ENCODE measurements at places on chromosomes 5 and 9. TPM values are rescaled to one million over a fixed set of nuclear protein-coding genes. Genes with fewer than 3 reads are reported as not detected.

The BTNL8 gene
- total RNA-seq: not detected

DNA sequence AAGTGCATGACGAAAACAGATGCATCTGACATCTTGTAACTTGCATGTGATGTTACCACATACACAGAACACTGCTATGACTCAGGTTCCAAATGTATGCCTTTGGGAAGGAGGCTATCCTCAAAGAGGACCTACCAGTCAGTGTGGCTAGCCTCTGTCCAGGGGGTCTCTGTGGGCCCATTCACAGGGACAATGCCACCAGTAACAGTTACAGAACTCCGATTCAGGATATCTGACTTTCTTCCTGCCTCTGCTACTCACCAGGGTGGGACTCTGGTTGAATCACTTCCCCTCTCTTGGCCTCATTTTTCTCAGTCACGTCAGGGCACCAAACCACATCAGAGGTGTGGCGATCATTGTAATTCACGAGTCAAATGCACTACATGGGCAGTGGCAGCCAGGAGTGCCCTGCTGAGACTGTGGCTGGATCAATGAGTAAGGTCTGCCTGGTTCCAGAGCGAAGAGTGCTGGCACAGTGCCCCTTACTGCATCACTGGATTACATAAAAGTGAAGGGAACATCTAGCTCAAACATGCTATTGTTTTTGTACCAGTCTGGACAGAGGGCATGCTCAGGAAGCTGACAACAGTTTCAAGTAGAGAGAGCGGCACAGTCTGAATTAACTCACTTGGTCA is 13.2 kb downstream of the ATOX1 start:
- DNase-seq: peak; percentile 52

- no peak for DNase-seq
Observed at GRCh38 chr5:23014266-23014665, 161.1 kb upstream of the CDH12 start.

GRCh38 chr5:31106691-31107090 is 86.8 kb upstream of the CDH6 start:
- DNase-seq: no peak

GRCh38 chr9:101691657-101692056 is 46.8 kb downstream of the GRIN3A start:
- no peak for DNase-seq

- no peak for DNase-seq
Observed at GRCh38 chr5:67303356-67303755, 106.8 kb upstream of the CD180 start.

GRCh38 chr9:78050421-78050820 is 18.8 kb upstream of the GNAQ start:
- no peak for DNase-seq

DNA sequence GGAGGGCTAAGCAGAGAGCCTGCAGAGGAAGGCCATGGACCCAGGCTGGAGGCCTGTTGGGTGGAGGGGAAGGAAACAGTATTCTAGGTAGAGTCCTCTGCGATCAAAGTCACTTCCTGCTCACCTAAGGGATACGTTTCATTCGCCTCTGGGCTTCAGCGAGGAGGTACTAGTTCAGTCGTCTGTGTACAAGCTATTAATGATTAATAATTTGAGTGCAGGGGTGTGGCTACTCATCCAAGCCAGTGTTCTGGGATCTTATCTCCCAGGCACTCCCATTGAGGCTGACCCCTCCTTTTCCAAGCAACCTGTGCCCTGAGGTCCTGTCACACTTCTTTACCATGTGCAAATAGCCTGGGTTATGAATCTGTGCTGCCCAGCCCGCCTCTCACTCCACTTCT is 25.2 kb downstream of the RALGPS1 start:
- DNase-seq: no peak

- no peak for DNase-seq
Observed at GRCh38 chr5:154486427-154486866, 8.4 kb upstream of the HAND1 start.

DNA sequence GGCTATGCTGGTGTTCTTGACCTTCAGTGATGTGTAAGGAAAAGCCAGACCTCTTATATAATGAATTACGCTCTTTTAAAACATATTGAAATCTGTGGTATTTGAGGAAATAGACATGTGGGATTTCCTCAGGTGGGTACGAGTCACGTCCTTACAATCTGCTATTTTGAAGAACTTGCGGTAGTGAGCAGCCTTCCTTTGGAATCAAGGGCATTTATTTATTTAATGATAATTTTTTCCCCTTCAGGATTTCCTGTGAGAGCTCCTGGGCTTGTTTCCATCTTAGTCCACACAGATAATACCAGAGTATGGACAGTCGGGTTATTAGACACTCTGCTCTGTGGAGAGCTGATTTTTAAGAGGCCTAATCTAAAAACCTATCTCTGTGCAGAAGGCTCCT is 167.9 kb downstream of the ARHGEF28 start:
- no peak for DNase-seq

DNA sequence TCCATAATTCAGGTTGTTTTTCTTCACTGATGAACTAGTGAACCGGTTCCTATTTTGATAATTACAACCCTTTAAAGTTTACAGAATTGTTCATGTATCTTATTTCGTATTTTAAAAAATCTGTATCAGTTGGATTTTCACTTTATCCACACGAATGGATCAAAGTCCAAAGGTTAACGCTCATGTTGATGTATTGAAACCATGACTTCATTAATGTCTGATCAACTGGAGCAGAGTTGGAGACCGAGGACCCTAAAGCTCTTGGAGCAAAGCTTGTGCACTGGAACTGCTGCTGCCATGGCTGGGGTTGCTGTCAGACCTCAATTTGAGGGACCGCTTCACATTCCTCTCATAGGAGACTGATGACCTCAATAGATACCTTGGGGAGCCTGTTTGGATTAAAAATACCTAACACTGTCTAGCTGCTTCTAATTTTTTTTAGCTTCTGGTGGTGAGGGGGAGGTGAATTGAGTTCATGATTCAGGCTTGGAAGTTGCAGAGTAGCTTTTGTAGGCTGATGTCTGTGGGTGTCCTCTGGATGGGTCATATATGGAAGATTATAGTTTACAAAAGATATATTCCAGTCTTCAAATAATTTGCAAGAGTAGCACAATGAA is 45.1 kb downstream of the KIAA1958 start:
- no peak for DNase-seq

The ARL14EPL gene
- total RNA-seq: not detected
